ENCODE measurements at places on chromosomes 2 and 18. TPM values are rescaled to one million over a fixed set of nuclear protein-coding genes. Genes with fewer than 3 reads are reported as not detected.

Gene COL5A2
- 115 TPM for total RNA-seq

Gene MAP2
- total RNA-seq, result 19.6 TPM

Gene GPR45
- not detected for total RNA-seq

Gene POU3F3
- not detected for total RNA-seq

Gene SLC5A7
- not detected for total RNA-seq

Gene STK36
- total RNA-seq, result 21.8 TPM

Gene ALLC
- not detected for total RNA-seq

Gene SCTR
- total RNA-seq, result not detected

Gene SMCHD1
- total RNA-seq, result 71.0 TPM

Gene LRRC30
- not detected for total RNA-seq

Gene GCG
- not detected for total RNA-seq

Gene DSEL
- total RNA-seq, result 16.9 TPM

Measured in aorta (tissue), 5 donors.